ENCODE measurements at places on chromosomes 1 and 21.

DNA sequence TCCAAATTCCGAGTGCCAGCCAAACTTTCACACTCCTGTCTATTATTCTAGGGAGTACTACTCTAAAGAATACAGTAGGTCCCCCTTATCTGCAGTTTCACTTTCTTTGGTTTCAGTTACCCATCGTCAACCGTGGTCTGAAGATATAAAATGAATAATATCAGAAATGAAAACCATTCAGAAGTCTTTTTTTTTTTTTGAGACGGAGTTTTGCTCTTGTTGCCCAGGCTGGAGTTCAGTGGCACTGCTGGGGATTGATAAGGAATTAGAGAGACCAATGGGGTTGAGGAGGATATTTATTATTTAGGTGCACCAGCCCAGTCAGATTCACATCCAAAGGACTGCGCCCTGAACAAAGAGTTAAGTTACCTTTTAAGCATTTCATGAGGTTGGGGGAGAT, 52.9 kb upstream of the SRSF10 start:
- DNase-seq: no peak

- DNase-seq: no peak
Observed at GRCh38 chr1:229860926-229861325, 206.1 kb upstream of the GALNT2 start.

GRCh38 chr1:171716616-171717015, 25.2 kb downstream of the VAMP4 start:
- DNase-seq: no peak

DNA sequence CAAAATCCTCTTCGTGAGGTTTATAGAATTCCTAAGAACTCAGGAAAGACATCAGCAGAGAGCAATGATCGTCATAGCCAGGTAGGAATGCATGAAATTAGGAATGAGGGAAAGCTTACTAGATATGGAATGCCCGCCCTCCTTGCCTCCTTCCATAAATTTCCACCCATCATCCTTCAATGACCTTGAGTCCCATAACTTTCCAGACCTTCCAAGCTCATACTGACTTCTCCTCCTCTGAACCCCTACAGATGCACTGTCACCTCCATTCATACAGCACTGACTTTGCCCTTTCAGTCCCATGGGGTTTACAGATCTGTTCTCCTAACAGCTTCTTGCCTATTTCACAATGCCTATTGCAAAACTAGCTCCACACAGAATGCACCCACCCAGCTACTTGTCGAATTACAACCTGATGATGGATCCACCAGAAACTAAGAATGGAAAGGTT, 23.8 kb upstream of the PPP1R15B start:
- peak; percentile 94 for DNase-seq

GRCh38 chr1:109821221-109821669, 57.5 kb upstream of the EPS8L3 start:
- DNase-seq: peak; percentile 97

DNA sequence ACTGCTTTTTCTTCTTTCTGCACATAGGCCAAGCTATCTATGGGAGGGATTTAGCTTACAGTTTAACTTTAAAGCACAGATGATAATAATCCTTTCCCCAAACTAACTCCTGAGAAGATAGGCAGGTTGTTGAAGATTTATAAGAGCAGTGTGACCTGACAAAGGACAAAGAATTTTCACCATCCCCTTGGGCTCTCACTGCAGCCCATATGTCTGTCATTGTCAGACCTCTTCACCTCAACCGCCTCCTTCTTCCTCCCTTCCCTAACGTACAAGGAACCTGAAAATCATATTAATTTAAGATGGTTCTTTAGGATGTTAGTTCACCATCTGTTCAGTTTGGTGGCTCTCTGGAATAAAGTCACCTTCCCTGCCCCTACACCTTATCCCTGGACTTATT, 5.0 kb downstream of the RNU1-2 start:
- DNase-seq: no peak

DNA sequence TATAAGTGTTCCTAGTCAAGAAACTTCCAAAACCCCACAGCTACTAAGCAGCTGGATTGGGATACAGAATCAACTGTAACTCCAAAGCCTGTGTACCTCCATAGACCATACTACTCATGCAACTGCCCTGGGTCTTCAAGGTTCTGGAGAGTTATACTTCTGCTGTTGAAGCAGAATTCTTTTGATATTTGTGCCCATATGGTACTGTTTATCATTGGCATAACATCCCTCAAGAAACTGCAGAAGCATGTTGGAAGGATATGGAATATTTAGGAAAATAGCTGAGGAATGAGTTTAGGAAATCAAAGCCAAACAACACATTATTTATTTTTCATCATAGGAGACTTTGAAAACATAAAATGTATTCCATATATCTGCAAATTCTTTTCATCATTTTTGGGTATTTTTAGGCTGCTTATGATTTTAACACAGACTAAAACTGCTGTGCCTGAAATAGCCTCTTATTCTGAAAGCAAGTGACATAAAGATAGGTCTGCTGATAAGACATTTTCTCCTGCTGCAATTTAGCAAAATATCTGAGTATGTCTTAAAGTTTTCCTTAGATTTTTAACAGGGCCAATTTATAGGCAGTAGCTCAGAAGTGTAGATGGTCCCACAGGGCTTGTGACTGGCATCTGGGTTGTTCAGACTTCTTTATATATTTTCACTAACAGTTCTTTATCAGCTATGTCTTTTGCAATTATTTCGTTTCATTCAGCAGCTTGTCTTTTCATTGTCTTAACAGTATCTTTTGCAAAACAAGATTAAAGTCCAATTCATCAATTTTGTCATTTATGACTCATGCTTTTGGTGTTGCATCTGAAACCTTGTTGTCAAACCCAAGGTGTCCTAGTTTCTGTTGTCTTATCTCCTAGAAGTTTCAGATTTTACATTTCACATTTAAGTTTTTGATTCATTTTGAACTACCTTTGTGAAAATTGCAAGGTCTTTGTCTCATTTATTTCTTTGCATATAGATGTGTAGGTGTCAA, 41.1 kb upstream of the ZNF124 start:
- no peak for DNase-seq

- no peak for DNase-seq
Observed at GRCh38 chr21:38567335-38567969, 69.2 kb upstream of the ERG start.

DNA sequence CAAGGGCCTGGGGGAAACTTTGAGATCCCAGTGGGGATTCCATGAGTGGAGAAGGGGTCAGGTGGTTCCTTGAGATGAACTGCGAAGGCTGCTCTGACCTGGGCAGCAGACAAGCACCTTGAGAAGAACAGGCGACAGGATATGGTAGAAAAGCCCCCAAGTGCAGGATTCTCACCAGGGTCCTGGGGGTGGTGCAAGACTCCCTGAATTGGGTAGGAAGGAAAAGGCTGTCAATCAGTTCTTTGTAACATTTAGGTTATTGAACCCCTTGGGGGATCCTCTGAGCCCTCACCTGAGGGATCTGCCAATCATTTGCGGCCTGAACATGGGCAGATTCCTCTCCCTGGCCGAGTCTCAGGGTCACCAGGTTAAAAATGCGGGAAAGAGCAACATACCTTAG, 2.4 kb upstream of the PRAMEF12 start:
- no peak for DNase-seq

- DNase-seq: no peak
Observed at GRCh38 chr1:179066471-179066870, 15.4 kb upstream of the TOR3A start.

DNA sequence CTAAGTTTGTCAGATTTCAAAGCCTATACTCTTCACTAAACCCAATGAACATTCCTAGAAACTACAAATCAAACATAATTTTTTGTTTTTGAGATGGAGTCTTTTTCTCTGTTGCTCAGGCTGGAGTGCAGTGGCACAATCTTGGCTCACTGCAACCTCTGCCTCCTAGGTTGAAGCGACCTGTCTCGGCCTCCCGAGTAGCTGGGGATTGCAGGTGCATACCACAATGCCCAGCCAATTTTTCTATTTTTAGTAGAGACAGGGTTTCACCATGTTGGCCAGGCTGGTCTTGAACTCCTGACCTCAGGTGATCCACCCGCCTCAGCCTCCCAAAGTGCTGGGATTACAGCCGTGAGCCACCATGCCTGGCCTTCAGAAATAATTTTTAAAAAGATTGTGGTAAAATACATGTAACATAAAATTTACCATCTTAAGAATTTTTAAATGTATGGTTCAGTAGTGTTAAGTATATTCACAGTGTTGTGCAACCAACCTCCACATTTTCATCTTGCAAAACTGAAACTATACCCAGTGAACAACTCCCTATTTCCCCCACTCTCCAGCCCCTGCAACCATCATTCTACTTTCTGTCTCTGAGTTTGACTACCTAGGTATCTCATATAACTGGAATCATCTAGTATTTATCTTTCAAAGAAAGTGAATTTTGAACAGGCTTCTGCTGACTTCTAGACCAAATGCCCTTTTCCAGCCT, 2.7 kb upstream of the CFAP141 start:
- DNase-seq: peak; percentile 42

Measured in NB4 (cell line).